NCI-H460 (cell line): ENCODE measurements at places on chromosomes 13 and 19.

GRCh38 chr19:38523319-38523718, 89.8 kb downstream of the RYR1 start:
- no peak for DNase-seq

DNA sequence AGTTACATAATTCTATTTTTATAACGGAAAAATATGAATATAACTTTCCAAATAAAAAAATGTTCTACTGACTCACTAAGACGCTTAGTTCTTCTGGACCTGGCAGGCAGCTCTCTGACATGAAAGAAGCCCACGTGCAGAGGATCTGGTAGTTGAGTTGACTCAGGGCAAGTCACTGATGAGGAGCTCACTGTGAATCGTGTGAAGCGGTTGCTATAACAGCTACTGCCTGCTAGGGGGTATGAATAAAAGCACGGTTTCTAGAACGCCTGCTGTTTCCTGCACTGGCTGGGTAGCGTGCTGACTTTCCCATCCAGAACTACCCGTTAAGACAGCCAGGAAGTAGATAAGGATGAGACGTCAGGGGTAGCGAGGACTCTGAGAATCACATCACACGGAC, 54.7 kb upstream of the WASF3 start:
- no peak for DNase-seq

GRCh38 chr13:33640832-33641231, 177.1 kb upstream of the RFC3 start:
- DNase-seq = no peak

- peak; percentile 29 for DNase-seq
Measured at GRCh38 chr13:108508263-108508662, 121.1 kb upstream of the MYO16 start.

GRCh38 chr19:41386442-41386841, 10.1 kb downstream of the TMEM91 start:
- no peak for DNase-seq
